ENCODE measurements at places on chromosomes 4 and X.

GRCh38 chrX:49166914-49167739, 4.6 kb downstream of the MAGIX start:
- DNase-seq, result no peak

GRCh38 chr4:25485104-25485503, 108.0 kb downstream of the ANAPC4 start:
- DNase-seq, result no peak

GRCh38 chrX:10327651-10328050, 170.9 kb downstream of the CLCN4 start:
- DNase-seq, result no peak

DNA sequence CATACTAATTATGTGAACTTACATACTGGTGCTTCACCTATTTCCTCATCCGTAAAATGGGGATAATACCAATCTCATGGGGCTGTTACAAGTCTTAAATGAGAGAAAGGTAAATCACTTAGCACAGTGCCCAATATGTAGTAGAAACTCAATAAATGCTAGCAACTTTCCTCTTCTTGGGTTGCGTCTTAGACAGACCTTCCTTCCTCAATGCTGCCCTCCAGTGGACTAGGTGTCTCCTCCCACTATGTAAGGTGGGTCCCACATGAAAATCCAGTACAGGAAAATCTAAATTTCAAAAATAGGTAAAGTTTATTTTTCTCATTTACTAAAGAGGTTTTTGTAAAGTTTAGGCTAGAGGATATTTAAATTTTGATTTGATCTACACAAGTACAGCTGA, 20.6 kb downstream of the ZDHHC9 start:
- DNase-seq, result no peak

DNA sequence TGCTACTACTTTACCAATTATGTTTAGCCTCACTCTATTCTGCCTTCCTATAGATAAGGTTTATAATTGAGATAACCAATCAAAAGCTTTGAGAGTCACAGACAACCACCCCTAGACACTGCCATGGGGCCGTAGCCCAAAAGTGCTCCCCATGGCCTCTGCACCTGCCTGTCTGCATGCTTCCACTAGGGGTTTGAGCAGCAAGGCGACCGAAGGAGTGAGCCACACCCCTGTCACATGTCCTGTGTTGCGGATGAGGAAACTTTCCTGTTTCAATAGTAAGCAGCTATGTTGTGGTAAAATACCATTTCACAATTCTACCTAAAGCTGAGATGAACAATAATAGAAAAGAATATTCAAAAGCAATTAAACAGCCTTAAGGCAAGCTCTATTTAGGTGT, 856.0 kb upstream of the FRG1 start:
- no peak for DNase-seq

GRCh38 chrX:84363051-84363450, 139.2 kb downstream of the HDX start:
- DNase-seq, result no peak

GRCh38 chr4:37757761-37758160, 68.7 kb upstream of the PGM2 start:
- no peak for DNase-seq

- DNase-seq, result no peak
These were observed 24.4 kb upstream of the GBA3 start for GRCh38 chr4:22668301-22668700.

DNA sequence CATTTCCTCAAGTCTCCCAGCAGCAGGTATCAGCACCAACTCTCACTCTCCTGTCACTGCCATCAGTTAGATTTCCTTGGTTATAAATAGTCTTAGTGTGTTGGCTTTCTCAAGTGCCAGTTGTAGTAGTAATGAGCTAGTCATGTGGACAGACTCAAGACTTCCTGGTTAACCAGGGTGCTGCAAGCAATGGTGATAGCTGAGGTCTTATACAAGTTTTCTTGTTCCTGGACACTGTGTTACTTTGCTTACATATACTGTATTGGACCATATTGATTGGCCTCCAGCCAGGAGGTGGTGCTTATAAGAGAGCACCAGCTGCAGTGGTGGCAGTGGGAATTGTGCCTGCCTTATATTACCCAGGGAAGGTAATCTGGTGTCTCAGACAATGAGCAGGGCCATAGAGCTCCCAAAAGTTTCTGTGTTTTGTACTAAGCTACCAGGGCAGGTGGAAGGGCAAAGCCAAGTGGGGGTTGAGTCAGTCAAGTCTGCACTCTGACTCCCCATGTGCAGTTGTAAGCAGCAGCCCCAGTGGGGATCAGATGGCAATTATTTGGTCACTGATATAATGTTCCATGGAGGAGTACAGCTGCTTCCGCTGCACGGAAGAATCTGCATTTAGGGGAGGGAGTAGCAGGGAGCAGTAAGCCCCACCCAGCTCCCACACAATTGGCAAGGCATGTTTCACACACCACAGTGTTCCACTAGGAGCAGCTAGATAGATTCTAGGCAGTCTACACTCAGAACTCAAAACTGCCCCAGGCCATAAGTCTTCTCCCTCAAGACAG, 24.1 kb upstream of the ZDHHC15 start:
- DNase-seq, result no peak

DNA sequence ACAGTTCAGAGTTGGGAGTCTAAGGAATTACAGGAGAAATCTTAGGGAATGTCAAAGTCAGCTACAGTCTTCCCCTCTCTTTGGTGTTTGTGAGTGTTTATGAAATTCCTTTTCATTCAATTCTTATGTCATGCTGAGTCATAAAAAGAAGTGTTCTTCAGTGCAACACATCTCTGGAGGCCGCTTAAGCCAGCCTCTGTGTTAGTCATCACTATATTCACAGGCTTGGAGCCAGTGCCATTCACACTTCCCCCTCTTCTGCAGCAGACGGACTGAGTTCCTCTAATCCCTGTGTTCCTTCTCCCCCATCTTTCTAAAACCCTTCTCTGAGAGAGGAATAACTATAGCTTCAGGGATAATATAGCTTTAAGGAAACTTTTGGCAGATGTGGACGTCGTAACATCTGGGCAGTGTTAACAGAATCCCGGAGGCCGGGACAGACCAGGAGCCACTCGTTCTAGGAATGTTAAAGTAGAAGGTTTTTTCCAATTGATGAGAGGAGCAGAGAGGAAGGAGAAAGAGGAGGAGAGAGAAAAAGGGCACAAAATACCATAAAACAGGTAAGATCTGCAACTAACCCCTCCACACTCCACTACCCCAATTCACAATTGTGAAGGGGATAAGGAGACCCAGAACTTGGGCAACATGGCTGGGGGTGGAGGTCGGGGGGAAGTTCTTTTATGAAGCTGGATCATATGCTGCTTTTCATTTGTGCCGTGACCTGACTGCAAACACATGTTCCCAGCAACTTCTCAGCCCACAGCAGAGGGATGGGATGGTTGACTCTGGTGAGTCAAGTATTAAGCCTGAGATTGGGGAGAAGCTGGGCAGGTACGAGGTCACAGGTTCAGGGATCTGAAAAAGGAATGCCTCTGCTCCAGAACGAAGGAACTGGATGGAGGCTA, at the start of gene SRPX2:
TSS of gene SRPX2 (plus strand) at position 244 of the 905 bp plus-strand sequence. CDS start 2,124 bp downstream, outside the sequence.
- DNase-seq, result no peak

DNA sequence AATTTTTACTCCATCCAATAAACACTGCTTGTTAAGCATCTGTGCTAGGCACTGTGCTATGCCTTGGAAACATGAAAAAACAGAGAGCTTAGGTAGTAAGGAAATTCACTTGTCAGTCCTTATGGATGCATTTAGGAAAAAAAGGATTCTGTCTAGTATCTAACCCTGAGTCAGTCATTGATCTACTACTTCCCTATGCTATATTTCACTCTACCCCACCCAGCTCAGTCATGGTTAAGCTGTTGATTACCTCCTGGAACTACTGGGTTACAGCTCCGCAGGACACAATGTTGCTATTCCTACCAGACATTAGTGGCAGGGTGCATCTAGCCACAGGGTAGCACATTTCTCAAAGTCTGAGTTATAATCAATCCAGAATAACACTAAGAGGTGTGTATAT, 2.9 kb upstream of the USP53 start:
- DNase-seq, result no peak

DNA sequence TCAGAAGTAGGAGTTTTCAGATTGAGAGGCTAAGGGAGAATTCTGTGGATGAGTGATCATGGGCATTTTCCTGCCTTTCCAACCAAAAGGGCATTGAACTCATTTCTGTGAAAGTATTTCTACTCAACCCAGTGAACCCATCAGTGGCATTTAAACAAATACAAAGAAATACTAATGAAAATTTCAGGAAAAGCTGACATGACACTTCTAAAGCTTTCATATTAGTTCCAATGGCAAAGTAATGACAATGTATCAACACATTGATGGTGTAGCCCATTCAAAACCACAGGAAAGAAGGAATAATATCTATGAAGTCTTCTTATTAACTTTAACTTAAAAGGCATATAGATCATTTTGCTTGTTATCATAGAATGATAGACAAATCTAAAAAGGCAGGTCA, 183.5 kb upstream of the ANXA10 start:
- DNase-seq, result no peak

- no peak for DNase-seq
These were observed 126.2 kb downstream of the PCDH10 start for GRCh38 chr4:133275246-133275645.

- DNase-seq, result no peak
These were observed 83.3 kb upstream of the KIT start for GRCh38 chr4:54574500-54574899.

DNA sequence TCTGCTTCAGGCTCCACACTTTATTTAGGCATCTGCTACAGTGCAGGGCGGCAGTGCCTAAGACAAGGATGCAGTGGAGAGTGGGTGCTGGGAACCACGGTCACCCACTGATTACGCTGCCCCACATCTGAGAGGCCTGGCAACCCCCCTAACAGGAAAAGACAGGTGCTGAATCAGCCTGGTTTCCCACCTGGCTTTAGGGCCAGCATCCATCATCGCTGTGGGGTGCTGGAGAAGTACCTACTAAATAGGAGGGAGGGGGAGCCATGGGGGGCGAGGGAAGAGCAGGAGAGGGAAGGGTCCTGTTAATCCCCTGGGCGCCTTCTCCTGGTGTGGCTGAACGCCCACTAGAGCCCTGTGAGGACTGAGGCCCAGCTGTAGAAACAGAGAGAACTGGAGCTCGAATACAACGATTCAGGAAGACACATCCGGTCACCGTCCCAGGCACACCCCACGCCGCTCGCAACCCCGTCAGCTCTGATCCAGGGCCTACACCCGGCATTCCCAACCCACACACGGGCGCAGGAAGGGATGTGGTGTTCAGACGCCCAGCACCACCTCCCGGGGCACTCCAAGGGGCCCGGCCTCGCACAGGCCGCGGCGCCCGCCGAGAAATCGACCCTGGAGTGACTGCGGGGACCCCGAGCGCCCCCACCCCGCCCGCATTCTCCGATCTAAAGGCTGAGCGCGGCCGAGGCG, 554 bp downstream of the DCTD start:
- DNase-seq, result no peak

DNA sequence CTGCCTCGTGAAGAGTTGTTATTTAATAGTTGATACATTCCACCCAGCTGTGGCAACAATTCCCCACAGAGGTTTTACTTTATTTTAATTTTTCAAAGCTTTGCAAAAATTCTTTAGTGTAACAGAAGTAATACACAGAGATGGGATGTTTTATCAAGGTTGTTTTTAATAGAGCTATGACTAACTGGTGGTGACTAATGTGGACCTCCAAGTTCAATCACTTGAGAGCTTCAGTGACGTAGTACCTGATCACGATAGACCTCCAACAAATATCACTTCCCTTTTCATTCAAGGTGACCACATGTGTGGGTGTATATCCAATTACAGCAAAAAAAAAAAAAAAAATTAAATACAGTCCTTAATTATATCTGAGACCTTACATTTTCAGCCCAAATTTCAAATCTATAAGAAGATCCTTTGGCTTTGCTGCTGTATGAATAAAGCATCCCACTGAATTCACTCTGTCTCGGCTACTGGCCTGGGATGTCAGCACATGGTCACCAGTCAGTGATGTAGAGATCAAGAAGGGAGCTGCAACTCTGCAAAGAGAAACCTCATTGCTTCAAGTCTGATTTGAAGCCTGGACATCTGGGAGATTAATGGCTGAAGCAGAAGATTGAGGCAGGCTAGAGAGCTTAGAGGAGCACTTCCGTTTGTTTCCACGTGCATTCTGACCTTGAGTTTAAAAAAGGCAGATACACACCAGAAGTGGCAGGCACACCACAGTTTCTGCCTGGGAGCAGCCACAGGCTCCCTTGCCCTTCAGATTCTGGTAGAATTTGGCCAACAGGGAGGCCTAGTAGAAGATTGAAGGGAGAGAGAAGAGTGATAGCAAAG, 345.9 kb upstream of the NOCT start:
- DNase-seq, result no peak

- no peak for DNase-seq
These were observed 5.6 kb downstream of the PRDM5 start for GRCh38 chr4:120916937-120917336.

GRCh38 chrX:129188231-129188630, 335.1 kb downstream of the SMARCA1 start:
- DNase-seq, result no peak

DNA sequence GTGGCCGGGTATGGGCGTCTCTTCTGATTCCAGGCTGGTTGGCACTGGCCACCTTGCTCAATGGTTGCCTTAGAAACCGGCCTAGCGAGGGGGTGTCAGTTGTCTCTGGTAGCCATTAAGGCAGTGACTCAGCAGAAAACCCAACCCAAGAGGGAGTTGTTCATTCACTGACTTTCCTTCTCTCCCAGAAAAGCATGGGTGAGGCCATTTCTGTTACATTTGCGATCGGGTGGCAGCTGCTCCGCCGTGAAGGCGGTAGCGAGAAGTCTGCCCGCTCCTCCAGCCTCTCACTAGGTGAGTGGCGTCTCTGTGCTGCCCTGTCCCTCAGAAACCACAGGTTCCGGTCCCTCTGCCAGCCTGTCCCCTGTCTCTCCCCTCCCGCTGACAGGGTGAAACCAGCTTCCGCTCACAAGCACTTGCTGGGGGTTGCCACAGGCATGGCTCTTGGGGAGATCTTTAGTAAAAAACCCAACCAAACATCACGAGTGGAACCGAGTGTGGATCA, 17.4 kb downstream of the IRAK1 start:
- peak; percentile 19 for DNase-seq

GRCh38 chr4:138639018-138639741, 376.4 kb upstream of the NOCT start:
- no peak for DNase-seq

GRCh38 chr4:154928640-154929257, 147.7 kb downstream of the RBM46 start:
- no peak for DNase-seq

GRCh38 chrX:41923978-41924683, 777 bp upstream of the CASK start:
- no peak for DNase-seq

GRCh38 chr4:113222471-113222870, 173.0 kb downstream of the ANK2 start:
- DNase-seq, result no peak

DNA sequence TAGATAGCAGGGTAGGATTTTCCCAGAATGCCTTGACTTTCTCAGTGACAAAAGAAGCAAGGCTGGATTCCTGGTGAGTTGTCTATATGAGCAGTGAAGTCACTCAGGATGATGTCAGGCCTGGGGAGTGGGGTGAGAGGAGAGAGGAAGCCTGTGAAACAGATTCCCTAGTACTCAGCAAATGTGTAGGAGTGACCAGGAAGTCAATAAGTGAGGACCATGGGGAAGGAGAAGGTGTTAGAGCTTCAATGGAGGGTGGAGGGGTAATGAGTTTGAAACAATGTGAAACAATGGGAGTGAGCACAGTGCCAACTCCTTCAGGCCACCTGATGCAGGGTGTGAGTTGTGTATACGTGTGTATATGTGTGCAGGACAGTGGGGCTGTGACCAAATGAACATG, 2.4 kb upstream of the SLC9A6 start:
- no peak for DNase-seq

- no peak for DNase-seq
These were observed 607.8 kb upstream of the HS3ST1 start for GRCh38 chr4:12036450-12036849.

GRCh38 chr4:24266951-24267722, 317.2 kb downstream of the DHX15 start:
- no peak for DNase-seq
